Forelimb muscle (tissue), 1 donor: ENCODE measurements at places on chromosomes 1 and 21. TPM values are rescaled to one million over a fixed set of nuclear protein-coding genes. Genes with fewer than 3 reads are reported as not detected.
A peak's percentile ranks its signal among the peaks of the same experiment; 100 is the strongest.

Gene CFHR5
- not detected for polyA plus RNA-seq

DNA sequence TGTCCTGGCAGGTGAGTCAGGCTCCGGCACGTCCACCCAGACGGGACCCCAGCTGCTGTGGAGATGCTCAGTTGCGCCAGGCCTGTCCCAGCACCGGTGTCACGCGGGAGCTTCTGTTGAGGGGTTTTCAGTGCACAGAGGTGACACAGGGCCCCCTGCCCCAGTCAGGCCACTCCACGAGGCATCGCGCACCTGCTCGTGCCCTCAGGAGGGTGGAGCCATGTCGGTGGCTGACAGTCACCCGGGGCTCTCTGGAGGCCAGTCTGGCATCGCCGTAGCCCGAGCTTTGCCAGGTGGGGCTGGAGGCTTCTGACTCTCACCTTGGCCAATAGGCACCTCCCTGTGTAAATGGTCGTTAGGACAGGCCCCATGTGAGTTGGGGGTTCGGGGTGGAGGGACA, 11.1 kb downstream of the TMEM240 start:
- DNase-seq: no peak

GRCh38 chr1:220550811-220551399, 23.0 kb downstream of the MARK1 start:
- no peak for DNase-seq

DNA sequence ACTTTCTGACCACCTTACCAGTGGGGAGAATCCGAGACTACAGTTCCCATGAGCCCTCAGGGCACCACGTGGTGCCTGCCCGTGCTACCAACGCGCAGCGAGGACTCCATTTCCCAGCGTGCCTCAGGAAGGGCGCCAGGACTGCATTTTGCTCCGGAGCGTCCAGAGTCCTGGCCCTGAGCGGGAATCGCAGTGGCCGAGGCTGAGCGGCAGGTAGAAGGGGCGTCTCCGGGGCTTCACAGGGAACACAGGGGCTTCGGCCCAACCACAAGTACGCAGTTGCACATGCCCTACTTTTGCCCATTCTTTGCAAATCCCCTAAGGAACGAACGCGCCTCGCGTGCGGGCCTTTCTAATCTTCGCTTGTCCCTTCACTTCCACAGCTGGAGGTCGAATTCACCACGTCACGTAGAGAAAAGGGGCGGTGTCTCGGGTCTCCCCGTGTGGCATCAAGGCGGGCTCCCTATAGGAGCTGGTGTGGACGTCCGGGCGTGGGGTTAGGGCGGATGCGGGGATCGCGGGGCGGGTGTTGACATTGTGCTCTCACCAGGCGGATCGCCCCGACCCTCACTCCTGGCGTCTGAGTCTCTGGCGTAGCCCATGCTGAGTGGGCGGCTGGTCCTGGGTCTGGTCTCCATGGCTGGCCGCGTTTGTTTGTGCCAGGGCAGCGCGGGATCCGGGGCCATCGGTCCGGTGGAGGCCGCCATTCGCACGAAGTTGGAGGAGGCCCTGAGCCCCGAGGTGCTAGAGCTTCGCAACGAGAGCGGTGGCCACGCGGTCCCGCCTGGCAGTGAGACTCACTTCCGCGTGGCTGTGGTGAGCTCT, at the start of gene BOLA1:
TSS of gene BOLA1 (plus strand) at position 109 of the 825 bp plus-strand sequence. CDS start at position 601, 492 bp downstream.
- peak; percentile 91 for DNase-seq

DNA sequence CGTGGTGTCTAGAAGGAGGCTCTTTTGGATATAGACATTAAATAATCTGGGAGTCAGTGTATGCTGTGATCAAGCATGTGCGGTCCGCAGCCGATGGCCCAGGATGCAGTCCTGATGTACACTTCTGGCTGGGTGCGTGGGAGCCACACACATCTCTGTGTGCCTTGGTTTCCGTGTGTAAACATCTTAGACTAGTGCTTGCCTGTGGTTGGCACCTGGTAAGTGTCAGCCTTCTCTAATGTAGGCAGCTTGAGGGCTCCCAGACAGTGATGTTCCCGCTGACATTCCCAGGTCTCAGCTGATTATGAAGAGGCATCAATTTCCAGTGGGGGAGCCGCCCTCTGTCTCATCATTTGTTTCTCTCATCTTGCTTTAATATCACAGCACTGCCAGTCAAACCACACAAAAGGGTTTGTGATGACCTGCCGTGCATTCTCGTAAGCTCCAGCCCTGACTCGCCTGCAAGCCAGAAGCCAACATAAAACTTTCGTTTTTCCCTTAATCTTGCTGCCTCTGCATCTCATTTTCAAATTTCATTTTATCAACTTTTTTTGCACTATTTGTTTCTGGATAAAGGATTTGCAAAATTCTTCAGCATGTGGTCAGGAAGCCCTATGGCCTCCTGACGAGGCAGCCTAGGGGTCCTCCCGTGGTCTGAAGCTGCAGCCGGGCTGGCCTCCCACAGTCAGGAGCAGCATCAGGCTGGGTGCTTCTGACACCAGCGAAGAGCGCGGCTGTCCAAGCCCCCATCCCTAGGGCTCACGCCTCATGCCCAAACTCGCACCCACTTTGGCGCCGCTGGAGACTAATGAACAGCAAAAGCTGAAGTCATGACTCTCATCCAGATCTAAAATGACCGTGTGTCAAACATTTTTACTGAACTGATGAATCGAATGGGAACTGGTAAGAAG, 28.1 kb downstream of the PDE9A start:
- no peak for DNase-seq

GRCh38 chr1:11498956-11499594, 20.1 kb downstream of the DISP3 start:
- DNase-seq: no peak
